ENCODE measurements at places on chromosomes 4 and X.

GRCh38 chr4:110108960-110109359, 89.5 kb downstream of the ELOVL6 start:
- DNase-seq, result no peak

DNA sequence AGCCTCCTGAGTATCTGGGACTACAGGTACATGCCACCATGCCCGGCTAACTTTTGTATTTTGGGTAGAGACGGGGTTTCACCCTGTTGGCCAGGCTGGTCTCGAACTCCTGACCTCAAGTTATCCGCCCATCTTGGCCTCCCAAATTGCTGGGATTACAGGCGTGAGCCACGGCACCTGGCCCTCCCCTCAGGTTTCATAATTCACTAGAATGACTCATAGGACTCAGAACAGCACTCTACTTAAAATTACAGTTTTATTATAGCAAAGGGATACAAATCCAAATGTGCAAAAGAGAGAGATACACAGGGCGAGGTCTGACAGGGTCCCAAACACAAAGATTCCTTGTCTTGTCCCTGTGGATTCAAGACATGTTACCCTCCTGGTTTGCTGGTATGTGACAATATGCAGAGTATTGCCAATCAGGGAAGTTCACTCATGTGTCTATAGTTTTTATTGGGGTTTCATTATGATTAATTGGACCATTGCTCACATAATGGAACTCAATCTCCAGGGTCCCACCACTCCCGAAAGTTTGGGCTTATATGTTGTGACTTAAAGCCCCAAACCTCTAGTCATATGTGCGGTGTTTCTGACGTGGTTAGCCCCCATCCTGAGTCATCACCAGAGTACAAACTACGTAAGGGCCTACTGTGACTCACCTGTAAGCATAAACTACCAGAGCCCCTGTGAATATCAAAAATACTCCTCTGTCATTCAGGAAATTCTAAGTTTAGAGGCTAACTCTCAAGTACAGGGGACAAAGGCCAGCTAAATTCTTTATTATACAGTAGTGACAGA, 5.2 kb downstream of the YIPF6 start:
- DNase-seq, result no peak

DNA sequence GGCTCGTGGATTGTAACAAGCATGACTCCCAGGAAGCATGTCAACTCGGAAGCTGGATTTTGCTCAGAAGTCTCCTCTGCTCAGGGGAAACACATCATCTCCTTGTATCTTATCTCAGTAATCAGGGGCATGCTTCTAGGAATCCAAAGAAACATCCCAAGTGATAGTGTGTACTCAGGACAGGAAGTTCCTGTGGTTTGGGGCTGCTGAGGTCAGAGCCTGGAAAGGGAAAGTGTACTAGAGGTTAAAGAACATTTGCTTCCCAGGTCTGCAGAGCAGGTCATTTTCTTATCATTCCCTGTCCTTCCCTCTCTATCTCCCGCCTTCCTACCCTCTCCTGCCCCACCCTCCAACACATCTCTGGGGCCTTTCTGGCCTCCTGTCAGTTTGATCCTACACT, 38.8 kb downstream of the SLC34A2 start:
- DNase-seq, result no peak

DNA sequence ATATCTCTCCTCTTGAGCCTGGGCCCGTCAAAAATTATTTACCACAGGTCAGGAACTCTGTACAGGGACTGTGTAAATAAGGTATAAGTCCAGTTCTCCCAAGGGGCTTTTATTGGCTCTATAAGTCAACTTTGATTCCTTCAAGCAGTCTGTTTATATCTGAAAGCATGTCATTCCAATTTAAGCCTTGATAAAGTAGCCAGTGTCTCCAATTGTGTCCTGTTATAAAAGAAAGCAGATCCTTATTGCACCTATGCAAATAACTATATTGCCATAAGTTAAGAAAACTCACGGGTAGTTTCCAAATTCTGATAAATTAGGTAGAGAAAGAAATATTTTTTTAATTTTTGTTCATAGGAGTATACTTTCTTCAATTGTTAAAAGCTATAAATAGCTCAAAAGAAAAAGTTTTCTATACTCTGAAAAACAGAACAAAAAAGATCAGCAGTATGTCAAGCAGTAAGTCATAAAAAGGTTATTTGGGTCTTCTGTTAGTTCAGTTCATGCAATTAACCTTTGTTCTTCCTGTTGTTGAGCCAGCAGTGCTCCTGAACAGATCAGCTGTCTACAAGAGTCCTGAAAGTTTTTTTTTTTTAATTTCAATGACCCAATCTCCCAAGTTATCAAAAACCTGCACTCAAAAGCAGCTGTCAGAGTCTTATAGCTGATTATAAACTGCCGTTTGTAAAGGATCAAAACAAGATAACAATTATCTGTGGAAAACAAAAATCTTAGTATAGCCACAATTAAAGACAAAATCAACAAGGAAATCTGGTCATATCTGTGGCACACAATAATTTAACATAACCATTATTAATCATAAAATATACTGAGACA, 178.4 kb upstream of the GALNT7 start:
- DNase-seq, result no peak

DNA sequence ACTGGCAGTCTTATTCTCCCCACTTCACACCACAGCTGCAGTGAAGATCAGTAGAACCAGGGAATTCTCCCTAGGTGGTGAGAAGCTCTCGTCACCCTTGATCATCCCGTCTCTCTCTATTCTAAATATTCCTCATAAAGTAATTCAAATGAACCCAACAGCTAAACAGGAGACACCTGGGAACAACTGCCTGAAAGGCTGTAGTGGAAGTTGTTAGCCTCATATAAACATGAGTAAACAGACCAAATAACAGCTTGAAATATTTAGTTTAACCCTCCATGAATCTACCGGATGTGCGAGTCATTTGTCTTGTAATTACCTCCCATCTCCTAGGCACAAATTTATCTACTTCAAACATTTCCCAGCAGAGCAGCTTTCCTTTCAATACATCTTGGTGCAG, 30.4 kb upstream of the APELA start:
- no peak for DNase-seq

Measured in sigmoid colon (tissue), 7 donors.